ENCODE measurements at places on chromosomes 7 and 10.

DNA sequence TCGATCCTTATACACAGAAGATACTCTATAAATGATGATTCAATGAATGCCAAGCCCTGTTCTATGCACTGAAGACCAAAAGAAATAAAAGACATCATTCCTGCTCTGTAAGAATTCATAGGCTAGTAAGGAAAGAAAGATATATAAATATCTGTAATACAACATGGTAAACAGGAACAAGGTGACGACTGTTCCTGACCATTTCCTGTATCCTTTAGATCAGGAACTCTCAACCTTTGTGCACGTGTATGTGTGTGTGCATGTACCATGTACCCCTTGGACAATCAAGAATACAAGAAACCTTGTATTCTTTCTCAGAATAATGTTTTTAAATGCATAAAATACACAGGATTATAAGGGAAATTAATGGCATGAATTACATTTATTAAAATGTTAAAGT lies 7.3 kb upstream of the HK1 start:
- no peak overlapping the region for H3K4me3 ChIP-seq
- no peaks in the 10 kb centered on the region for H3K36me3 ChIP-seq
- H3K27me3 ChIP-seq, result no peaks in the 10 kb centered on the region

DNA sequence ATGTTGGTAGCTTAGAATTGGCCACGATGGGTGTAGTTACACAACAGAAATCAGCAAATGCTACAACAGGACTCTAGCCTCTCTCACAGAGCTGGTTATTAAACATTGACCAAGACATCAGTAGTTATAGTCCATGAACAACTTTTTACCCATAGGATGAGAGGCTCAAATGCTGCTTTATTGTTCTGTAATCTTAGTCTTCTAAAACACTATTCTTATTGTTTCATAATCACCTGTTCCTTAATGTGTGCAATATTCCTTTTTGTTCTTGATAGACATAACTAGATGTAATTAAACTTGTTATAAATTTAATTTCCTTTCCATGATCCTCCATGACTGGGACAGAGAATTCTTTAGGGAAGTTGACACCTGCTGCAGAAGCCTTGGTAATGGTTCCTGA lies 356.9 kb downstream of the EXOC4 start:
- no peaks in the 10 kb centered on the region for H3K27me3 ChIP-seq
- H3K4me1 ChIP-seq, result no peaks in the 10 kb centered on the region
- H3K36me3 ChIP-seq, result no peaks in the 10 kb centered on the region
- DNase-seq, result no peak
- H3K27ac ChIP-seq, result no peak overlapping the region

GRCh38 chr10:1160561-1161314 lies 104.6 kb downstream of the WDR37 start:
- H3K27ac ChIP-seq, result no peak overlapping the region
- DNase-seq, result no peak
- H3K4me3 ChIP-seq, result no peak overlapping the region
- H3K4me1 ChIP-seq, result no peaks in the 10 kb centered on the region
- H3K36me3 ChIP-seq, result no peaks in the 10 kb centered on the region

GRCh38 chr10:120253131-120253530 lies 203.9 kb upstream of the PLPP4 start:
- peak; percentile 49 for DNase-seq
- H3K4me1 ChIP-seq, result peaks cover 5% of the 10 kb centered on the region
- no peaks in the 10 kb centered on the region for H3K27me3 ChIP-seq
- no peaks in the 10 kb centered on the region for H3K36me3 ChIP-seq
- no peak overlapping the region for H3K4me3 ChIP-seq

DNA sequence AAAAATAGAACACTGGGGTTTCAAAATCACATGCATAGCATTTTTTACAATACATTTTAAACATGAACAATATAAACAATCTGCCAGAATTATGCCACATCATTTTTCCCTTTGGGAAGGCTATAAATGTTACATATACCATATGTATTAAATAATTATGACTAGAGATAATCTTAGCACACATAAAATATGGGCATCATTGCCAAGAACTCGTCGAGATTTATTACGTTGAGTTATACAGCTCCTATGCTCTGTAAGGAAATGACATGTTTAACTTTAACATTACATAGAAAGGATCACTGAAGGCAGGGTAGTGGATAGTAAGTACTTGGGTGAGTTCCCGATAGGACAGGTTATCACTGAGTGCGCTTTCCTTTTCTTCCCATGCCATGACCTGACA lies 267.8 kb downstream of the PARD3 start:
- no peak for DNase-seq
- H3K4me1 ChIP-seq, result no peaks in the 10 kb centered on the region
- H3K36me3 ChIP-seq, result no peaks in the 10 kb centered on the region
- H3K27me3 ChIP-seq, result no peaks in the 10 kb centered on the region
- H3K27ac ChIP-seq, result no peak overlapping the region

DNA sequence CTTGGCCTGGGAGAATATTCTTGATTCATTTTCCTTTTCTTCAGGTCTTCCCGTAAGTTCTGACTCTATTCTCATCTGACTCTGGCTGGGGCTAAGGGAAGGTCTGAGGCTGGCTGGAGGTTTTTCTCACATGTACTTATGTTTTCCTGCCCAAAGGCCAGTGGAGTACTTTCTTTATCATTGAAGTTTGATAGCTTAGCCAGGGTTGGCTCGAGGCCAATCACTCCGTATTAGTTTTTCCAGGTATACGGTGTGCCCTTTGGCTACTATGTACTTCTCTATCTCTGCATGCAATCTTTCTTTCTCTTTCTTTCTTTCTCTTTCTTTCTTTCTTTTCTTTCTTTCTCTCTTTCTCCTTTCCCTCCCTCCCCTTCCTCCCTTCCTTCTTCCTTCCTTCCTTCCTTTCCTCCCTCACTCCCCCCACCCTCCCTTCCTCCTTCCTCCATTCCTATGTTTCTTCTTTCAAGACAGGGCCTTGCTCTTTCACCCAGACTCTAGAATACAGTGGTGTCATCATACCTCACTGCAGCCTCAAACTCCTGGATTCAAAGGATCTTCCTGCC lies 26.8 kb upstream of the VKORC1L1 start:
- H3K27me3 ChIP-seq, result no peaks in the 10 kb centered on the region
- no peak overlapping the region for H3K4me3 ChIP-seq
- no peak overlapping the region for H3K27ac ChIP-seq
- no peaks in the 10 kb centered on the region for H3K4me1 ChIP-seq
- H3K36me3 ChIP-seq, result no peaks in the 10 kb centered on the region

- H3K27ac ChIP-seq, result no peak overlapping the region
- no peak for DNase-seq
- H3K36me3 ChIP-seq, result no peaks in the 10 kb centered on the region
- H3K27me3 ChIP-seq, result no peaks in the 10 kb centered on the region
Measured at GRCh38 chr10:129924375-129925085, 39.5 kb downstream of the EBF3 start.

GRCh38 chr10:16656895-16657294 lies 135.2 kb upstream of the C1QL3 start:
- H3K36me3 ChIP-seq, result no peaks in the 10 kb centered on the region
- no peak overlapping the region for H3K4me3 ChIP-seq
- no peaks in the 10 kb centered on the region for H3K27me3 ChIP-seq

GRCh38 chr7:39623047-39623731 lies at the start of gene RALA:
TSS of gene RALA (plus strand) at chr7:39623572. CDS start at chr7:39686668, 63,096 bp downstream.
- H3K4me3 ChIP-seq, result peak within 1 kb of the TSS; percentile 95
- peak; percentile 91 for DNase-seq
- H3K4me1 ChIP-seq, result no peaks in the 10 kb centered on the region
- H3K27me3 ChIP-seq, result no peaks in the 10 kb centered on the region
- H3K36me3 ChIP-seq, result no peaks in the 10 kb centered on the region

DNA sequence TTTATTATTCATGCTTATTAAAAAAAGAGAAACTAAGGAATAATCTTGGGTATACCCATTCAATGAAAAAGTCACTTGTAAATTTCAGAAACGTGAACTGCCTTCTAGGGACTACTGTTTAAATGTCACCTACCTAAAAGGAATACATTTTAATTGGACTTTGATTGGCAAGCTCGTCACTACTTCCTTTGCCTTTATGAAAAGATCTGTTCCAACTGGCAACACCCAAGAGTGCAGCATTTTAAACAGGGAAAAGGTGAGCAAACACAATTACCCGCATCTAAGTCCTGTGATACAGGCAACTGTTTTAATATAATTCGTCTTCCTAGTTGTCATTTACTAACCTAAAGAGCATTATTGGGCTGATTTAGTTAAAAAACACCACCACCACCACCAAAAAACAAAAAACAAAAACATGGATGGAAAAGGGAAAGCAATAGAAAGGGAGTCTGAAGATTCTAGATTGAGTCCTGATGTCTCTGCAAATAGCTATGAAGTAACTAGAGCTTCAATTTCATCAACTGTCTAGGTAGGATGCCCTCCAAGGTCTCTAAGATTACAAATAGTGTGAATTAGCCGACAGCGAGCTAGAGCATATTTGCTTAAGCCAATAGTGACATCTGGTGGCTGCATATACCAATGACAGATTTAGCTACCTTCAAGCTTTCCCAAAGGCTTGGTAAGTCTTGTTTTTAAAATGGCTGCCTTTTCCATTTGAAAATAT lies 33.8 kb upstream of the ICA1 start:
- H3K27me3 ChIP-seq, result no peaks in the 10 kb centered on the region
- no peak overlapping the region for H3K4me3 ChIP-seq
- no peaks in the 10 kb centered on the region for H3K4me1 ChIP-seq
- DNase-seq, result peak; percentile 72
- H3K36me3 ChIP-seq, result no peaks in the 10 kb centered on the region

- peak overlapping the region; percentile 86 for H3K27ac ChIP-seq
- no peaks in the 10 kb centered on the region for H3K27me3 ChIP-seq
- no peak overlapping the region for H3K4me3 ChIP-seq
- peaks cover 9% of the 10 kb centered on the region for H3K4me1 ChIP-seq
- H3K36me3 ChIP-seq, result no peaks in the 10 kb centered on the region
Measured at GRCh38 chr10:3852147-3852904, 67.3 kb upstream of the KLF6 start.

GRCh38 chr10:2935647-2936386 lies 131.5 kb upstream of the PFKP start:
- no peaks in the 10 kb centered on the region for H3K36me3 ChIP-seq
- H3K4me3 ChIP-seq, result no peak overlapping the region
- DNase-seq, result no peak
- no peak overlapping the region for H3K27ac ChIP-seq
- H3K27me3 ChIP-seq, result no peaks in the 10 kb centered on the region

GRCh38 chr10:78321000-78321399 lies 287.3 kb downstream of the RPS24 start:
- no peaks in the 10 kb centered on the region for H3K27me3 ChIP-seq
- no peak overlapping the region for H3K27ac ChIP-seq
- H3K4me1 ChIP-seq, result no peaks in the 10 kb centered on the region

DNA sequence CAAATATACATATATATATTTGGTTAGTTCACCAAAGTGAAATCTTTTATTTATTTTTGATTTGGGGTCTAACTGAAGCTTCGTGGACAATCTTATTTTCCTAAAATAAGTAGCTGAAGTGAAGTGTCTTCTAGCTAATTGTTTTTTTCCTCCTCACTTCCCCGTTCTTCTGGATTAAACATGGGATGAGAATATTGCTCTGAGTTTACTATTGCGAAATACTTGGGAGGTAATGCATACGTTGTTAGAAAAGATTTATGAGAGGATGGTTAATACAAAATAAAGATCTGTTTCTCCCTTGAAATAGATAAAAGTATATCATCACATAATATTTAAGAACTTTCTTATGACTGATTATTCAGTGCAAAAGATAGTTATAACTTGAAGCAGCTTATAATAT lies 228.3 kb upstream of the TPK1 start:
- no peaks in the 10 kb centered on the region for H3K27me3 ChIP-seq
- H3K27ac ChIP-seq, result no peak overlapping the region
- H3K4me1 ChIP-seq, result no peaks in the 10 kb centered on the region
- H3K4me3 ChIP-seq, result no peak overlapping the region

DNA sequence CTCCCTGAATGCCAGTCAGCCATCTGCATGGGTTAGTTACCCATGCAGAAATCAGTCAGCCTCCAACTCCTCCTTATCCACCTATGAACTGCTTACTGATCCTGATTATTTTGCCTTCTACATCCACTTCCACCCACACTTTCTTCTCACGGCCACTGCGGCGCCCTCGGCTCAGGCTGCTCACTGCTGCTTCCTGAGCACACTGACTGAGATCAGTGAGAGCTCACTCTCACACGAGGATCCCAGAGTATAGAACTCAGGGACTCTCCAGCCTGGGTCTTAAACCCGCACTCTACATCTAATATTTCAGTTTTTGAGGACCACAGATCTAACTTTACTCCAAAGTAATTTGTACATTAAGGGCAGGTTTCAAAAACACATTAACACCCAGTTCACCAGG lies 64.4 kb downstream of the GRB10 start:
- peaks cover 5% of the 10 kb centered on the region for H3K4me1 ChIP-seq
- DNase-seq, result no peak
- H3K27ac ChIP-seq, result no peak overlapping the region
- no peaks in the 10 kb centered on the region for H3K36me3 ChIP-seq
- H3K27me3 ChIP-seq, result no peaks in the 10 kb centered on the region
- no peak overlapping the region for H3K4me3 ChIP-seq

- no peak overlapping the region for H3K4me3 ChIP-seq
- H3K4me1 ChIP-seq, result no peaks in the 10 kb centered on the region
- H3K36me3 ChIP-seq, result no peaks in the 10 kb centered on the region
- no peaks in the 10 kb centered on the region for H3K27me3 ChIP-seq
Measured at GRCh38 chr7:69822386-69822785, 224.1 kb downstream of the AUTS2 start.

DNA sequence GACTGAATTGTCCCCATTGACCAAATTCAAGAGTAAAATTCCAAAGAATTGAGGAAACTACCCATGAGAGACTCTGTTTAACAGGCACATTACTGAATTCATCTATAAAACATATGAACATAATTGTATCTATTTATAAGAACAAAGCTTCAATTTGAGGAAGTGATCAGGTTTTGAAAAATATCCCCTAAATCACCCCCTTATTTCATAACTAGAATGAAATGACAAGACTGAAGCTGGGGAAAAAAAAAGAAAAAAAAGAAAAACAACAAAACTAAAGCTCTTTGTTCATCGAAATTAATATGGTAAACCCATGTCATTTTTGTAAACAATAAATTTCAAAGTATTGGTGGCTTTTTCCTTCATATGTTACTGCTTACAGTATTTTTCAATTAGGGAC lies 184.9 kb upstream of the SEMA3A start:
- H3K27ac ChIP-seq, result no peak overlapping the region
- no peaks in the 10 kb centered on the region for H3K4me1 ChIP-seq
- no peaks in the 10 kb centered on the region for H3K36me3 ChIP-seq
- no peaks in the 10 kb centered on the region for H3K27me3 ChIP-seq
- no peak overlapping the region for H3K4me3 ChIP-seq

GRCh38 chr10:35705671-35706070 lies 63.6 kb upstream of the FZD8 start:
- no peak for DNase-seq
- no peak overlapping the region for H3K4me3 ChIP-seq
- H3K4me1 ChIP-seq, result no peaks in the 10 kb centered on the region
- H3K36me3 ChIP-seq, result no peaks in the 10 kb centered on the region
- no peaks in the 10 kb centered on the region for H3K27me3 ChIP-seq

GRCh38 chr7:150978126-150978789 lies at the start of gene KCNH2:
TSS of gene KCNH2 (minus strand) at chr7:150978321. CDS start at chr7:150977913, 408 bp downstream.
- no peaks in the 10 kb centered on the region for H3K4me1 ChIP-seq
- peaks cover 2% of the 10 kb centered on the region for H3K27me3 ChIP-seq
- DNase-seq, result no peak

GRCh38 chr7:1725766-1726630 lies 55.9 kb downstream of the ELFN1 start:
- DNase-seq, result no peak
- peaks cover 4% of the 10 kb centered on the region for H3K27me3 ChIP-seq
- H3K27ac ChIP-seq, result no peak overlapping the region
- no peak overlapping the region for H3K4me3 ChIP-seq

GRCh38 chr7:87316846-87317552 lies 28.5 kb upstream of the CROT start:
- H3K27ac ChIP-seq, result peak overlapping the region; percentile 49
- no peak overlapping the region for H3K4me3 ChIP-seq
- DNase-seq, result peak; percentile 80
